KBM-7 (cell line): ENCODE measurements at places on chromosomes 1 and 21.
A peak's percentile ranks its signal among the peaks of the same experiment; 100 is the strongest.

DNA sequence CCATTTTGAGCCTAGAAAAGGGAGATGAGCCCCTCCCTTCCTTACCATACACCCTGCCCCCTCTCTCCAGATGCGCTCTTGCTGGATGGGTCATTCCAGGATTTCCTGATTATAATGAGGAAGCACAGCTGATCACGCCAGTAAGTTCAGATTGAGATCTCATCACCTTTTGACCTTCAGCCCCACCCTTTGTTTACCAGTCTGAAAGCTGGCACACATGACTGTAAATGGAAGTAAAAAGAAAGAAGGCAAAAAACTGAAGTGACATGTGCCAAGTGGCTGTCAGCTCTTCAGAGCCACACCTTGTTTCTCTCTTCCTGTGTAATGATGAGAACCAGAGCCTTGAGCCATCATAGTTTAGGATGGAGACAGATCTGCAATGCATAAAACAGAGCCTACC is 27.9 kb downstream of the S1PR1 start:
- DNase-seq, result peak; percentile 47

DNA sequence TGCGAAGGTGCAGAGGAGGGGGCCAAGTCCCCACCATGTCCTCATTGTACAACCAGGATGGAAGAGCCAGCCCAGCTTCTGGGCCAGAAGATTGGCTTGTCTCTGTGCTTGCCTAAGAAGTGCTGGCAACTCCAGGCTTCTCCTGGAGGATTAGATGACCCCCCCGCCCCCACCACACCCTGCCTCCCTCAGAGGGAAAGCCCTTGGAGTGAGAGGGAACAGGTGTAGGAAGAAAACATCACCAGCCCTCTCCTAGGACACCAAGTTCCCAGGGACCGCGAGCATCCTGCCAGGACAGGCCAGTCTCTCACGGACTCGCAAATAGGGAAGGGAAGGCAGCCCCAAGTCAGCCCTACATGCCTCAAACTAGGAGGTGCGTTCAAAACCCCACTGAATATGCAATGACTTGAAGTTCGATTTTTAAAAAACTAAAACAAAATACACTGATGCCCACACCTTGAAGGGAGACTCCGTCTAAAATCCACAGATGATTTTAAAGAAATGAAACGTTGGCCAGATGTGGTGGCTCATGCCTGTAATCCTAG is 20.7 kb upstream of the SLC25A33 start:
- DNase-seq, result no peak

DNA sequence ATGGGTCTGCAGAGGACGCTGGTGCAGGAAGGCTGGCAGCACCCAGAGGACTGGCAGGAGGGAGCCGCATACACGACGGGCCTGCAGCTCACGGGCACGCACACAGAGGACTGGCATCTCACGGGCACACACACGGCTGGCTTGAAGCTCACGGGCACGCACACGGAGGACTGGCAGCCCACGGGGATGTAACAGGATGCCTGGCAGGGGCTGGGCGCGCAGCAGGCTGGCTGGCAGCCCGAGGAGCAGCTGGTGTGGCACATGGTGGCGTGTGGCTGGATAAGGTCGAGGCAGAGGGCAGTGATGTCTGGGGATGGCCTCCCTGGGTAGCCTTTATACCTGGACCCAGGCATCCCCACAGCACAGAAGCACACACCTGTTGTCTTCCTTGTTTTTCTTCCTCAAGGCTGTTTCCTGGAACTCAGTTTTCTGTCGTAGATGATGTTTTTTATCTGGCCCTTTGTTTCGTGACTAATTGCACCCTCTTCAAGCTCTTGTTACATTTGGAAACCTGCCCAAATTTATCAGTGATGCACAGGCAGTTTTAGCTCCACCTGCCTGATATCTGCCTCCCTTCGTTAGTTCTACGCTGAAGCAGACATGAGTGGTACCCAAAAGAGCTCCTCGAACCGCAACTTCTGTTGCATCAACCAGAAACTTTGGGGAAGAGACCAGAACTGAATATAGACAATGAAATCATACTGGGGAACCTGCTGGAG is at the start of gene KRTAP12-1:
Gene KRTAP12-1, minus strand, starts transcription at position 303 of the 719 bp plus-strand sequence. Its CDS starts 40 bp downstream, at position 263.
- no peak for DNase-seq

DNA sequence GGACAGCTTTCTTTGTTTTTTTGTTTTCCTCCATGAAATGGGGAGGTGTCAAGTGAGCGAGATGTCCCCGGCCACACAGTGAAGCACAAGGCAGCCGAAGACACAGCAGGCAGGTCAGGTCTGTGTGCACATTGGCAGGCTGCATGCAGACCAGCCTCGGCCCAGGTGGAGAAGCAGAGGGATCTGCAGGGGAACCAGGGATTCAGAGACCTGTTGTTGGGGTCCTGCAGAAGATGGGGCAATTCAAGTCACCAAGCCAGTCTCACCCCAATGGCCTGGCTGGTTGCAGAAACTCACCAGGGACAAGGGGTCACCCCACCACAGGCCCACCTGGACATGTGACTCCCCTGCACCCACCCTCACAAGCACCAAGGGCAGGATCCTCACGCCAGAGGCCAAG is 4.0 kb upstream of the ABCG1 start:
- no peak for DNase-seq

DNA sequence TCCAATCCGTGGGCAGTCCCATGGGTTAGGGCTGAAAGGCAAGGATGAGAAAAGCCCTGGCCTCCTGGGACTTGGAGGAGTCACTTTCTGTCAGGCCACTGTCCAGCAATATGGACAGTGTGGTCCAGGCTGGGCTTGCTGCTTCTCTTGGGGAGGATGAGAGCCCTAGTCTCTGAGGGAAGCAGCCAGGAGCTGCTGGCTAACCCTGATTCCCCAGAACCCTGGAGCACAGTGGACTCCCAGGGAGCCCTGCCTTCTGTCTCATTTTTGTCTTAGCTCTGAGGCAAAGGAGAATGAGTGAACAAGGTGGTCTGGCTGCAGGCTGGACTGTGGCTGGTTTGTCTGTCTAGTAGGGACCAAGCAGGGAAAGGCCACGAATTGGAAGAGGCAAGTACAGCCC is 23.8 kb upstream of the EDN2 start:
- DNase-seq, result no peak

- DNase-seq, result peak; percentile 15
Measured at GRCh38 chr1:110212169-110213142, 2.3 kb downstream of the KCNC4 start.

GRCh38 chr1:228182296-228183030 is 16.9 kb downstream of the IBA57 start:
- DNase-seq, result no peak

GRCh38 chr1:227887697-227888403 is 59.9 kb downstream of the WNT9A start:
- no peak for DNase-seq

GRCh38 chr1:12715896-12716437 is at the start of gene AADACL3:
Gene AADACL3, plus strand, starts transcription at chr1:12716110. Its CDS starts 67 bp downstream, at chr1:12716177.
- DNase-seq, result no peak

- DNase-seq, result no peak
Measured at GRCh38 chr1:168581817-168582572, 5.6 kb downstream of the XCL1 start.

DNA sequence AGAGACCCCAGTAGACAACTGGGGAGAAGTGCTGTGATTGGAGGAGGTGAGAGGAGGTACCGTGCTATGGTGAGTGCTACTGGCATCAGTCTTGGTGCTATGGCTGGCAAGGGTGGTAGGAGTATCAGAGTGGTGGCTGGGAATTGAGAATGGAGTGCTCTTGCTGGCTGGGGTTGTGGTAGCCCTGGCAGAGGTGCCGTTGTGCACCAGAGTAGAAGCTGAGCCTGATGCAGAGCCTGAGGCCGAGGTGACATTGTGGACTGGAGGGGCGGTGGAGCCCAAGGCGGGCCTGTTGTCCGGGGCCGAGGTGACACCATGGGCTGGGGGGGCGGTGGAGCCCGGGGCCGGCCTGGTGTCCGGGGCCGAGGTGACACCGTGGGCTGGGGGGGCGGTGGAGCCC is 14.6 kb downstream of the TRIM46 start:
- no peak for DNase-seq

DNA sequence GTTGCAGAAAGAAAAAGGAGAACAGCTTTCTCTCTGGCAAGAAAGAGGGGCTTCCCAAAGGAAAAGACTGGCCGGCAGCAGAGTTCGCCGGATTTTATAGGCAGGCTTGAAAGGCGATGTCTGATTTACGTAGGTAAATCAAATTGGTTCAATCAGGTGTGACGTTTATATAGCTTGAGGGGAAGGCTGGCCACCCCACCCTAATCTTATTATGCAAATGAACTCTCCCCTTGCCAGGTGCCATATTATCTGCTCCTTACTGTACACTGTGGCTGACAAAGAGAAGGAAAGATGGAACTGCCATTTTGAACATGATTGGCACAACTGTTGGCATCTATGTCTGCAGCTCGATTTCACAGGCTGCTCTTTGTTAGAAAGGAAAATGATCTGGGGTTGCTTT is 16.8 kb upstream of the INTS3 start:
- no peak for DNase-seq

GRCh38 chr1:245604979-245605378 is 450.2 kb downstream of the KIF26B start:
- DNase-seq, result no peak

DNA sequence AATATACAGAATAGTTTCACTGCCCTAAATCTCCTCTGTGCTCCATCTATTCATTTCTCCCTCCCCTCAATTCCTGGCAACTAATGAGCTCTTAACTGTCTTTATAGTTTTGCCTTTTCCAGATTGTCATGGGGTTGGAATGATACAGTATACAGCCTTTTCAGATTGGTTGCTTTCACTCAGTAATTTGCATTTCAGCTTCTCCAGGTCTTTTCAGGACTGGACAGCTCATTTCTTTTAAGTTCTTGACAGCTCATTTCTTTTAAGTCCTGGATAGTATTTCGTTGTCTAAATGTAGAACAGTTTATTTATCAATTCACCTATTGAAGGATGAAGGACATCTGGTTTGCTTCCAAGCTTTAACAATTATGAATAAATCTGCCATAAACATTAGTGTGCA is 22.6 kb downstream of the KRTAP21-3 start:
- DNase-seq, result no peak

DNA sequence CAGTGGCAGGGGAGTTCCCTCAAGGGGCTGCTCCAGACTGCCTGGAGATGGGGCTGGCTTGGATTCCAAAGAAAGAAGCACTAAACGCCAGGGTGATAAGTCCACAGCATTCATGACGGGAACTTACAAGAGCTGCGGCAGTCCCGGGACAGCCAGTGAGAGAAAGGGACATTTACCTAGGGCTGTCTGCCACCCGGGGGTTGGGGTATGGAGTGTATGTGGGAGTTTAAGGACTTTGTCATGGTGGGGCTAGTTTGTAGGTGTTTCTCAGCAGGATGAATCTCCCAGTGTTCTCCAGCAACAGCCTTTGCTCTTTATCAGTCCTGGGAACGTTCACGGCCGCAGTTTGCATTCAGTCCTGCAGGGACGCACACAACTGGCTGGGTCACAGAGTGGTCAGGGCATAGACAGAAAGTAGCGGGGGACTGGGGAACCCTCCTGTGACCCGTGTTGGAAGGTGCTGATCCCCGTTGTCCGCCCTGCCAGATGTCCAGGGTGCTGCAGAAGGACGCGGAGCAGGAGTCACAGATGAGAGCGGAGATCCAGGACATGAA is 41.4 kb upstream of the HMGN1 start:
- no peak for DNase-seq

DNA sequence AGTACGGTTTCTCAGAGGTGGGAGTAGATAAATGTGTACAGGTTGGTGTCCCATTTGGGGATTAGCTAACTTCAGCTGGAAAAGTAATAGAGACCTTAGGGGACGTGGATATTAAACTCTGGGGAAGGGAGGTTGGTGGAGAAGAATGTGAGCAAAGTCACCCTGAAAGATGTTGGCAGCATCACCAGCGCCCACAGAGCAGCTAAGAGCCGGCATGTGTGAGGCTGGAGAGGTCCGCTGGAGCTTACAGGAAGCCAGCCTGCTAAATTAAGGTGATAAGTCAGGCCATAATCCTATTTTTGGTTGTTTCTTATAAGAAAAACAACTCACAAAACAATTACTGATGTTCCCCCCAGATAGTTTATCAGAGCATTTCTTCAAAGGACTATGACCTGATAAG is 12.2 kb downstream of the PTGFRN start:
- no peak for DNase-seq

- DNase-seq, result no peak
Measured at GRCh38 chr1:206590025-206590758, 22.1 kb downstream of the EIF2D start.

DNA sequence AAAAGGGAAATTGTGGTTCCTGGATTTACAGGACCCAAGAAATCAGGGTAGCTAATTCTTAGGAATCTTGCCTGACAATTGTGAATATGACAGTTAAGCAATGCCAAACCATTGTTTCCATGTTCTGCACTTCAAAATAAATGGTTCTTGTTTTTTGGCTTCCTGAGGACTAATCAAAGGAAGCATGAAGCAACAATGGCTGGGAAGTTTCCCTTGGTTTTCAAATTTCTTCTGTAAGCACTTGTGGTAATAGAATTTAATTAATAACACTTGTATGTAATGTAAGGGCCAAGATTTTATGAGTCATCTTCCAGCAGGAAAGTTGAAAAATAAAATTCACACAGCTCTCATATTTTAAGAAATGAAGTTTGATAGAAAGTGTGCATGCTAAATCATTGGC is 31.7 kb downstream of the JAM2 start:
- no peak for DNase-seq

DNA sequence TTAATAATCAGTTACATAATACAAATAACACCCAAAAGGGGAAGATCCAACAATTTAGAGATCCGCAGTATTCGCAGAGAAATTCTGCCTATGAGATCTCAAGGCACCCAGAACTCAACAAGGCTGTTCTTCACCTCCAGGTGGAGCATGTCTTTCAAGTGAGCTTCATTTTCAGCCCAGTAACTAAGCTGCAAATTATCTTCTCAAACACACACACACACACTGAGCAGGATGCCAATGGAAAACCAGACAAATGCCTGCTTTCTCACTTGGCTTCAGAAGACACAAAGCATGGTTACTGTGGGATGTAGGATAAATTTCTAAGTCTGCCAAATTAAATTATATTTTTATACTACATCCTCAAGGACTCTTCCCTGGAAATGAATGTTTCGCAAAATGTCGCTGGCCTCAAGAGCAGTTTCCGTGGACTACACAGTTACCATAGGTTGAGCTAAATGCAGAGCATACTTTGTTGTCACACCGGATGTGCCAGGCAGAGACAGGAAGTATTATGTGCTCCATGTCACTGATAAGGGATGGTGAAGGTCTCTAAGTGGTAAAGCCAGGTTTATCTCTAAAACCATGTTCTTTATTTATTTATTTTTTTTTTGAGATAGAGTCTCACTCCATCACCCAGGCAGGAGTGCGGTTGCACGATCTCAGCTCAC is 30.3 kb downstream of the UBR4 start:
- DNase-seq, result peak; percentile 88

- DNase-seq, result no peak
Measured at GRCh38 chr1:34190692-34191091, 14.0 kb downstream of the C1orf94 start.

- no peak for DNase-seq
Measured at GRCh38 chr1:45585110-45585426, 1.2 kb downstream of the NASP start.

GRCh38 chr1:68188644-68189340 is 43.5 kb downstream of the WLS start:
- DNase-seq, result no peak

- no peak for DNase-seq
Measured at GRCh38 chr1:64900916-64901315, 65.4 kb downstream of the JAK1 start.
